Fibroblast of the aortic adventitia (primary cell): ENCODE measurements at places on chromosomes 11 and 22. TPM values are rescaled to one million over a fixed set of nuclear protein-coding genes. Genes with fewer than 3 reads are reported as not detected.

Gene LIN7C
- 33.2 and 75.3 TPM in 2 replicates for total RNA-seq

Gene OR6A2
- total RNA-seq: 0.27 and 0.33 TPM in 2 replicates

Gene MRGPRX4
- total RNA-seq: not detected in 2 replicates

Gene IGLL1
- not detected in 2 replicates for total RNA-seq

Gene HBG1
- not detected in 2 replicates for total RNA-seq

Gene RIMBP3C
- 0.49 and 0.63 TPM in 2 replicates for total RNA-seq

Gene OR52N4
- total RNA-seq: not detected in 2 replicates

Gene ZP1
- not detected in 2 replicates for total RNA-seq

Gene GLYAT
- not detected in 2 replicates for total RNA-seq

Gene ATXN10
- 130 and 261 TPM in 2 replicates for total RNA-seq

Gene LZTR1
- total RNA-seq: 27.2 and 53.5 TPM in 2 replicates

Gene SYT7
- 7.0 and 112 TPM in 2 replicates for total RNA-seq

Gene PLEKHB1
- 1.1 and 1.9 TPM in 2 replicates for total RNA-seq

Gene KCNE3
- total RNA-seq: 0.18 and 5.9 TPM in 2 replicates

Gene CHADL
- total RNA-seq: 0.99 and 1.6 TPM in 2 replicates

Gene NNMT
- 178 and 2,246 TPM in 2 replicates for total RNA-seq

Gene SLC22A8
- total RNA-seq: not detected in 2 replicates

Gene WNT11
- total RNA-seq: 1.2 TPM in 1 of 2 replicates, not detected in the other

Gene RBMXL2
- total RNA-seq: not detected in 2 replicates

Gene TOMM22
- 32.2 and 70.4 TPM in 2 replicates for total RNA-seq

Gene OR10D3
- not detected in 2 replicates for total RNA-seq

Gene MFRP
- 0.08 TPM in 1 of 2 replicates, not detected in the other for total RNA-seq

Gene RFPL3
- not detected in 2 replicates for total RNA-seq
